Colonic mucosa (tissue), 4 donors: ENCODE measurements at places on chromosomes 12 and 14. TPM values are rescaled to one million over a fixed set of nuclear protein-coding genes. Genes with fewer than 3 reads are reported as not detected.

The FGF23 gene
- not detected for total RNA-seq

The VDR gene
- total RNA-seq: 140 TPM

The STRN3 gene
- total RNA-seq: 23.6 TPM

The NOXRED1 gene
- 0.35 TPM for total RNA-seq

The FAM181A gene
- total RNA-seq: not detected

The STYK1 gene
- total RNA-seq: 24.5 TPM

The GNB3 gene
- 0.62 TPM for total RNA-seq

GRCh38 chr14:77590845-77591485, 25.5 kb downstream of the SPTLC2 start:
- H3K27ac ChIP-seq: peak overlapping the region; percentile 83
- peak; percentile 70 for DNase-seq
- no peak overlapping the region for H3K4me3 ChIP-seq
- H3K4me1 ChIP-seq: peaks cover 2% of the 10 kb centered on the region
- no peaks in the 10 kb centered on the region for H3K27me3 ChIP-seq
- no peaks in the 10 kb centered on the region for H3K36me3 ChIP-seq

DNA sequence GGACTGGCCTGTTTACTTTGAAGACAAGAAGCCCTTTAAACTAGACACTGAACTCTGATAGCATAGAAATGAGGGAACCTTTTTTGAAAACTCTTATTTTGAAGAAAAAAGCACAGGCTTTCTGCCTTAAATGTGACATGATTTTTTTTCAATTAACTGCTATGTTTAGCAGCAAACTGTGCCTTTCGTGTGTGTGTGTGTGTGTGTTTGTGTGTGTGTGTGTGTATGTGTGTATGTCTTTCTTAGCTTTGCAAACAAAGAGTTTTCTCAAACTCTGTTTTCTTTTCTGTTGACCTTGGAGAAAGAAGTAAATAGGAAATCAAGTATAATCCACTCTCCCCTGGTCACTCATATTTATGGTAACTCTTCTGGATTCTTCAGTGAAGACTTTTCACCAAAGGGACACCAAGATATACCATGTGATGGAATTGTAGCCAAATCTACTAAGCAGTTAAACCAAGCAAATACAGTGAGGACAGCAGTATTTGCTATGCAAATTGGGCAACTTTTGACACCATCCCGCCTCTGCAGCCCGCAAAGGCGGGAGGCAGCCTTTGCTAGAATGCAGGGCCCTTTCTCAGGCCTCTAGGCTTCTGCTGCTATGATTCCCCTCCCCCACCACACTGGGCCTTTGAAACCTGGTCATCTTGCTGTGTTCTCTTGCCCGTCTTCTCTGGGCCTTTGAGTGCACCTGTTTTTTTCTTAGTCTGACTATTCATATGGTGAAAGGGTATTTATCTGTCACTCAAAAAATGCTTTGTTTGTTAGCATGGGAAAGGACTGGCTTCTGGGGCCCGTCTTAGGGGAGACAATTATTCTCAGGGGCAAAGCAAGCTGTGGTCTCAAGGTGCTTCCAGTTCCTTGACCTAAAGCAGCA, 107.9 kb downstream of the MYRFL start:
- H3K27ac ChIP-seq: no peak overlapping the region
- H3K4me1 ChIP-seq: no peaks in the 10 kb centered on the region
- H3K4me3 ChIP-seq: no peak overlapping the region
- H3K27me3 ChIP-seq: no peaks in the 10 kb centered on the region

DNA sequence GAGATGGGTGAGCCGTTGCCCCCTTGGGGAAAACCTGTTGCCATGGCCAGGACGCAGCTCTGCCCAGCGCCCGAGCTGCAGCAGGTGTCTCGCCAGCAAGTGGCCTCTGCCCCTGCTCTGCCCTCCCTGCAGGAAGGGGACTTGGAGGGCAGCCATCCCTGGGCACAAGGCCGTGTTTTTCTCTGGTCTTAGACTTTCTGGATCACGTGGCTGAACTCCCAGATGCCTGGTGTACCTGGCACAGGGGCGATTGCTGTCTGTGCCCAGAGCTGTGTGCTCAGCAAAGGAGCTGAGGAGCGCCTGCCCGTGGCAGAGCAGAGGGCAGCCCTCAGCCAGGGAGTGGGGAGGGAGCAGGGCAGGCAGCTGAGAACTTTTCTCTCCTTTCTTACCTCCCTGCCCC, 38.0 kb downstream of the TMEM63C start:
- H3K4me1 ChIP-seq: no peaks in the 10 kb centered on the region
- no peak for DNase-seq
- H3K27ac ChIP-seq: no peak overlapping the region
- no peak overlapping the region for H3K4me3 ChIP-seq
- no peaks in the 10 kb centered on the region for H3K27me3 ChIP-seq

DNA sequence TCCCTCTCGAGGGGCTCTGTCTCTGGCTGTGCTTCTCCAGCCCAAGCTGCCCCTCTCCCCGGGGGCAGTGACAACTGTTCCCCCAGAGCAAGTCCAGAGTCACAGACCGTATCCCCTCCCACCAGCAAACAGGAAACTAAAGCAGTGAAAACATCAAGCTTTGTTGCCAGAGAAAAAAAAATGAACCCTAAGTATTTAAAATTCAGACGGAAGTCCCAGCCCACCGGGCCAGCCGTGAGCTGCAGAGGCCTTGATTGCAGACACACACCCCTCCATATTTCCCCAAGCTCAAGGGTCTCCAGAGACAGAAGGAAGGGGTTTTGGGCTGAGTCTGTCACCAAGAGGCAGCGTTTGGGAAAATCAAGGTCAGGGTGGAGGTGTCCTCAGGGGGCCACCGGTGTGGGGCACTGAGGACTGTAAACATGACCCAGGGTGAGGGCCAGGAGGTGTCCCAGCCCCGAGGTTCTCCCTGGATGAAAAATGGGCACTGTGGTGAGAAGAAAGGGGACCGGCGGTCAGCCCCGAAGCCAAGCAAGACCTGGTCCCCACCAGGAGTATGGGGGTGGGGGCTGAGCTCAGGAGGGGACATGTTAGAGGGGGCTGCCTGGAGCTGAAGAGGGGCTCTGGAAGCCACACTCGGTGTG, 7.7 kb downstream of the PHETA1 start:
- H3K36me3 ChIP-seq: no peaks in the 10 kb centered on the region
- no peak overlapping the region for H3K27ac ChIP-seq
- H3K27me3 ChIP-seq: no peaks in the 10 kb centered on the region
- no peak for DNase-seq
- H3K4me3 ChIP-seq: no peak overlapping the region

- H3K4me1 ChIP-seq: no peaks in the 10 kb centered on the region
- H3K27ac ChIP-seq: no peak overlapping the region
- no peaks in the 10 kb centered on the region for H3K36me3 ChIP-seq
- H3K27me3 ChIP-seq: no peaks in the 10 kb centered on the region
These were observed 462.0 kb upstream of the SYT1 start for GRCh38 chr12:78402366-78403134.

DNA sequence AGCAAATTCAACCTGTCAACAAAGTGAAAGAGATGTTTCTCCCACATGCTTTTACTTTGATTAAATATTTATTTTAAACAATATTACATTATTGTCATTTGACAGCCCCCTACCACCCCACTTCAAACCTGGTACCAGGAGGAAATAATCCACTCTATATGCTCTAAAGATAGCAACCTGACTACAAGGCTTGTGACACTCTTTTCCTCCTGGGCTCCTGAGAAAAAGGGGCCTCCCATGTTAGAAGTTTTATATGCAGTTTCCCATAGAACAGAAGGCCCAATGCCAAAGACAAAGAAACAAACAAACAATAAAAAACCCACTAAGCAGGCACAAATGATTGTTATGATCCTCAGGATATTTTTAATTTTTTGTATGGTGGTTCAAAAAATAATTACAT, 73.6 kb downstream of the RPS29 start:
- H3K27me3 ChIP-seq: no peaks in the 10 kb centered on the region
- no peak for DNase-seq
- no peak overlapping the region for H3K4me3 ChIP-seq

GRCh38 chr12:6193853-6194815, 6.1 kb upstream of the CD9 start:
- H3K27me3 ChIP-seq: no peaks in the 10 kb centered on the region
- no peak overlapping the region for H3K27ac ChIP-seq
- DNase-seq: no peak
- no peak overlapping the region for H3K4me3 ChIP-seq
- peaks cover 10% of the 10 kb centered on the region for H3K4me1 ChIP-seq

- no peaks in the 10 kb centered on the region for H3K4me1 ChIP-seq
- no peaks in the 10 kb centered on the region for H3K27me3 ChIP-seq
- no peak for DNase-seq
These were observed 97.7 kb downstream of the PPM1A start for GRCh38 chr14:60346706-60347105.

GRCh38 chr12:107402041-107403022, 283.3 kb upstream of the PWP1 start:
- H3K4me3 ChIP-seq: no peak overlapping the region
- no peaks in the 10 kb centered on the region for H3K36me3 ChIP-seq
- no peaks in the 10 kb centered on the region for H3K27me3 ChIP-seq
- no peaks in the 10 kb centered on the region for H3K4me1 ChIP-seq

DNA sequence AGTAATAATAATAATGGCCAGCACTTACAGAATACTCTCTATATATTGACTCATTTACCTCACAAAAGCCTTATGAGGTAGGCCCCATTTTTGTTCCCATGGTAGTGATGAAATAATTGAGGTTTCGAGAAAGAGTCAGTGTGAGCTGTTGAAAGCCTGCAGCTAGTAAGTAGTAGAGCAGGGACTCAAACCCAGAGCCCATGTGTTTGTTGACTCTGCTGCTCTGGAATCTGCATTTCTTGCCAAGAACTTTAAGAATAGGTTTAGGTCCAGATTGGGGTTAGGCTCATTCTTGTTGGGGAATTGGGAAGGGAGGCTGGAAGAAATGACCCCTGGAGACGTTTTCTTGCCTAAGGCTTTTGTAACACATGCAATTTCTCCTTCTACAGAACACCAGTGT, 27.9 kb downstream of the DYRK4 start:
- H3K4me1 ChIP-seq: no peaks in the 10 kb centered on the region
- no peak overlapping the region for H3K27ac ChIP-seq
- no peaks in the 10 kb centered on the region for H3K36me3 ChIP-seq
- DNase-seq: no peak
- no peaks in the 10 kb centered on the region for H3K27me3 ChIP-seq

DNA sequence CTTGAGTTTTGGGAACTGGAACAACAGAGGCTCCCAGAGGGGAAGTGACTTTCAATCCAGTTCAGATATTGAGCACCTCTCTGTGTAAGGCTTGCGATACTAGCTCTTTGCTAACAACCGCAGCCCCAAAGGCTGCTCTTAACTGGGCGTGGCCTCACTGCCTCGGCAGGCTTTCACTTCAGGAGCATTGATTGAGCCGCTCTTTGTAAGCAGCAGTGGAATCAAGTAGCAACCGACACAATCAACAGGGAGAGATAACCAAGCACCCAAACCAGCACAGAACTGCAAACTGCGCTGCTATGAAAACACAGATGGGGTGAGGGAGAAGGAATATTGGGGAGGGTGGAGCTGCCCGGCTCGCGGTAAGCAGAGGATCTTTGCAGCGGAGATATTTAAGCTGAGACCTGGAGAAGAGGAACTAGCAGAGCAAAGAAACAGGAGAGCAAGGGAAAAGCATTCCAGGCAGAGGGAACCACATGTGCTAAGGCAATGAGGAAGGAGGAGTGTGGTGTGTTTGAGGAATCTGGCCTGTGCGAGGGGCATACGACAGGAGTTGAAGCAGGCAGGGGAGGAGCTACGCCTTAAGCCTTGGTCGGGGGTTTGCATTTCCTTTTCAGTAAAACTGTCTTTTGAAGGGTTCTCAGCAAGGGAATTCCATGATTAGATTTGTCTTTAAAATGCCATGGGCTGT, 17.3 kb upstream of the YY1 start:
- H3K4me3 ChIP-seq: peak overlapping the region; percentile 39
- DNase-seq: peak; percentile 75
- no peaks in the 10 kb centered on the region for H3K36me3 ChIP-seq
- H3K27ac ChIP-seq: peak overlapping the region; percentile 75
- peaks cover 10% of the 10 kb centered on the region for H3K4me1 ChIP-seq

DNA sequence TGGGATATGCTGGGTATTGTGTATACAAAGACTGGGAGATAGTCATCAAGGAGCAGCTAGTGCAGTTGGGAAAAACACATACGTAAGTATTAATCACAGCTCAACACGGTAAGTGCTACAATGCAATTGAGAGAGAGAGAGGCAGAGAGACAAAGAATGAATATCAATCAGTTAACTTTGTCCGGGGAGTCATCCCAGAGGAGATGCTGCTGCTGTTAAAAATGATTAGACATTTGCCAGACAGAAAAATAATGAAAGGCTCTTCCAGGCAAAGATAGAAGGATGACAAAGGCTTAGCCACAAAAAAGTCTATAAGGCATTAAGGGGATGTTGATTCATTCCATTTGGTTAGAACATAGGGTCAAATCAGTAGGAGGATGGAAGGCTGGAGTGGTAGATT, 45.1 kb downstream of the AKAP6 start:
- no peaks in the 10 kb centered on the region for H3K4me1 ChIP-seq
- no peak overlapping the region for H3K27ac ChIP-seq
- no peak for DNase-seq
- H3K27me3 ChIP-seq: no peaks in the 10 kb centered on the region
- no peak overlapping the region for H3K4me3 ChIP-seq
- no peaks in the 10 kb centered on the region for H3K36me3 ChIP-seq

DNA sequence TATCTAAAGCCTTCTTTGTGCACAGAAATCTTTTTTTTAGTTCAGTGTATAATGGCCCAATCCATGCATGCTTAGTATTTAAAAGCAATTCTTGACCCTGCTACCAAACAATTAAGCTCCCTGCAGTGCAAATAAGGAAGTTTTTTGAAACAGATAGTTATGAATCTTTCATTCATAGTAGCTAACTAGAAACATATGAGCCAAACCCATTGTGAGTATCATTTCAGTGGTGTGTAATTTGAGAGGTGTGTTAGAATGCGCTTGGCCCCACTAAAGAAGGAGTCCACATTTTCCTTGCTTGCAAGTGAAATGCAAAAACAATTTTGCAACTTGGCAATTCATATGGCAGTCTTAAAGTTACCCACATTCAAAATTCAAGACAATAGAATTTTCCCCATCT, 14.4 kb downstream of the EPS8 start:
- H3K4me1 ChIP-seq: no peaks in the 10 kb centered on the region
- H3K27ac ChIP-seq: no peak overlapping the region
- no peaks in the 10 kb centered on the region for H3K27me3 ChIP-seq
- no peak for DNase-seq

DNA sequence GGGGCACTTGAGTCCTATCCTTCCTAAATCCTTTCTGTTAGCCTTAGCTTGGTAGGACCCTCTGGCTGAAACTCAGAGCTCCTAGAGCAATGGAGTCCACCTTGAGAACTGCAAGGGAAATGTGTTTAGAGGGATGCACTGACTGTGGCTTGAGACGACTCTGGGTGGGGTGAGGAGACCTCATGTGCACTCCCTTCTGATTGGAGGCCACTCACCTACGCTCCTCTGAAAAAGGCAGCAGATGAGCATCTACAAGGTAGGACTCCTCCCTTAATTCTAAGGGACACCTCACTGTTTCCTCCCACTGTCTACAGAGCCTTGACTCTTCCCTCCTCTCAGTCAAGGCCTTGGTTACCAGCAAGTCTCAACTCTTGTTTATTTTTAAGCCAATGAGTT, 1.0 kb downstream of the MAP3K12 start:
- no peak for DNase-seq
- H3K4me3 ChIP-seq: no peak overlapping the region
- H3K27me3 ChIP-seq: no peaks in the 10 kb centered on the region
- H3K36me3 ChIP-seq: no peaks in the 10 kb centered on the region
- no peak overlapping the region for H3K27ac ChIP-seq

GRCh38 chr14:44404599-44404998, 102.5 kb downstream of the FSCB start:
- no peak overlapping the region for H3K4me3 ChIP-seq
- H3K4me1 ChIP-seq: no peaks in the 10 kb centered on the region
- H3K27ac ChIP-seq: no peak overlapping the region
- DNase-seq: no peak
- no peaks in the 10 kb centered on the region for H3K27me3 ChIP-seq
- no peaks in the 10 kb centered on the region for H3K36me3 ChIP-seq

- H3K27ac ChIP-seq: no peak overlapping the region
- no peaks in the 10 kb centered on the region for H3K36me3 ChIP-seq
- H3K27me3 ChIP-seq: no peaks in the 10 kb centered on the region
- H3K4me1 ChIP-seq: no peaks in the 10 kb centered on the region
These were observed 117.5 kb downstream of the DAAM1 start for GRCh38 chr14:59305836-59306555.
